ENCODE measurements at places on chromosomes 3 and 15.

GRCh38 chr3:174330303-174330702 is 528.8 kb upstream of the NAALADL2 start:
- DNase-seq: no peak

DNA sequence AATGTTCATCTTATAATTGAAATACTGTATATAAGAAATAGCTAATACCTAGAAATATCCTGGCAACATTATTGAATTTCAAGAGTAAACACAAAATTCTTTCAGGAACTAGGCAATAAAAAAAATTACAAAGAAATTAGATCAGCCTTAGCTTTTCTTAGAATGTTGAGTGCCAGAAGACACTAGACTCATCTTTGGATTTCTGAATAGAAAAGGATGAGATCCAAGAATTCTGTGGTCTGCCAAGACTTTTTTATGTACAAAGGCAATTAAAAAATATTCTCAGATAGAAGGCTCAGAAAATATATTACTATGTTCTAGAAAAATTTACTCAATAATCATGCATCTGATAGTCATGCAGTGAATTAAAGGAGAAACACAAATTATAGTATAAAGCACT is 294.5 kb upstream of the CDIN1 start:
- no peak for DNase-seq

- DNase-seq: no peak
Measured at GRCh38 chr3:37290551-37290950, 116.2 kb upstream of the LRRFIP2 start.

DNA sequence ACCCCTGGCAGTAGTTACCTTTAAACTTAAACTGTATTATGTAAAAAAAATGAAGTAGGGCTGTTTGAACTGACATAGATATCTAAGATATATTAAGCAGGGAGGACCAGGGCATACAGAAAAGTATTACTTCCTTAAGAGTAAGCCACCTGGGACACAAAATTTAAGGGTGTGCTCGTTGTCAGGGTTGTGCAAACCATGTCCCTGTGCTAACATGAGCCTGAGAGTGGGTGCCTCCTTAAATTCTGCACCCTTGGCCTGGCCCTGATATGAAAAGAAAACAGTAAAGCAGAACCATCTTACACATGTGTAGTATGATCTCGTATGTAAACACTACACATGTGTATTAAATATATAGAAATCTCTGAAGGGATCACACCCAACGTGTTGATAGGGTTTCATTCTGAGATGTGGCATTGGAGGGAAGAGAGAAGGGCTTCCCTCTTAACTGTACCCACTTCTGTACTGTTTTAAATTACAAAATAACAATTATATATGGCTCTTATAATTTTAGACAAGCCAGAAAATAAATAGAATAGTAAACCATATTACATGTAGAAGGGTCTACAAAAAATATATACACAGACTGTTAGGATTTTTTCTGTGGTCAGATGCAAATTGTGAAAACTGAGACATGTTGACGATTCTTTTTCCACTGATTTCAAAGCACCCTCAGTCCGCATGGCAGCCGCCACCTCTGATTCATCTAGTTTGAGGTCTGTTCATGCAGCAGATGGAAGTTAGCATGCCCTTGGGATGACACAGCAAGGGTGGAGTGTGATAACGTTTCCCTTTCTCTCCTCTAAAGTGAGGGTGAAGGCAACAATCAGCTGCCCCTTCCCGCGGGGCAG is 400.8 kb upstream of the PROK2 start:
- peak; percentile 30 for DNase-seq

Data from activated CD4-positive, alpha-beta T cell treated with anti-CD3 and anti-CD28 coated beads for 24 hours (primary cell).